ENCODE measurements at places on chromosomes 1 and 21. TPM values are rescaled to one million over a fixed set of nuclear protein-coding genes. Genes with fewer than 3 reads are reported as not detected.

VASH2 gene
- under 0.01 TPM for total RNA-seq

NDUFS5 gene
- 427 TPM for total RNA-seq

BGLAP gene
- total RNA-seq = 0.33 TPM

ERI3 gene
- 29.9 TPM for total RNA-seq

DIO1 gene
- not detected for total RNA-seq

ALPL gene
- 0.22 TPM for total RNA-seq

IVL gene
- not detected for total RNA-seq

VWA5B1 gene
- not detected for total RNA-seq

NBPF4 gene
- total RNA-seq = not detected

GRHL3 gene
- total RNA-seq = not detected

ETV3L gene
- not detected for total RNA-seq

LRIF1 gene
- 12.2 TPM for total RNA-seq

TINAGL1 gene
- total RNA-seq = 315 TPM

PIGR gene
- total RNA-seq = not detected

SLC19A1 gene
- 2.6 TPM for total RNA-seq

OR14K1 gene
- 0.11 TPM for total RNA-seq

VHLL gene
- total RNA-seq = 0.11 TPM

Data from dermis lymphatic vessel endothelial cell (primary cell).